Stimulated activated CD4-positive, alpha-beta T cell treated with anti-CD3 and anti-CD28 coated beads, Interleukin-12 subunit alpha, Interleukin-12 subunit beta, amount 100 ng/mL, for 24 hours (primary cell): ENCODE measurements at places on chromosomes 4 and X.

GRCh38 chr4:2371765-2372487 is 46.5 kb downstream of the ZFYVE28 start:
- no peak for DNase-seq

DNA sequence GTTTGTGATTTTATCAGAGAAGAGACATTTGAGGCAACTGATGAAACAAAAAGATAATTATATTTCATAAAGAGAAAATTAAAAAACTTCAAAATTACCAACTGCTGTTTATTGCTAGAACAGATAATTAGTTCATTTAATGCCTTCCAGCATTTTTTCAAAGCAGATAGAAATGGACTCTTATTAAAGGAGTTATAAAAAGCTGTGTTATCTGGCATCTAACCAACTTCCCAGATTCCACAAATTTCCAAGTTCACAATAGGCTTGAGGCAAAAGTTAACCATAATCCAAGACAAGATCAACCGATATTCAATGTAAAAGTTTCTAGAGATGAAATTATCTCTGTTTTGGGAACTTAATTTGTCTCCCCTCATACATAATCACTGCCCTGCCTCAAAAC is 152.4 kb downstream of the TSPAN5 start:
- DNase-seq: no peak

DNA sequence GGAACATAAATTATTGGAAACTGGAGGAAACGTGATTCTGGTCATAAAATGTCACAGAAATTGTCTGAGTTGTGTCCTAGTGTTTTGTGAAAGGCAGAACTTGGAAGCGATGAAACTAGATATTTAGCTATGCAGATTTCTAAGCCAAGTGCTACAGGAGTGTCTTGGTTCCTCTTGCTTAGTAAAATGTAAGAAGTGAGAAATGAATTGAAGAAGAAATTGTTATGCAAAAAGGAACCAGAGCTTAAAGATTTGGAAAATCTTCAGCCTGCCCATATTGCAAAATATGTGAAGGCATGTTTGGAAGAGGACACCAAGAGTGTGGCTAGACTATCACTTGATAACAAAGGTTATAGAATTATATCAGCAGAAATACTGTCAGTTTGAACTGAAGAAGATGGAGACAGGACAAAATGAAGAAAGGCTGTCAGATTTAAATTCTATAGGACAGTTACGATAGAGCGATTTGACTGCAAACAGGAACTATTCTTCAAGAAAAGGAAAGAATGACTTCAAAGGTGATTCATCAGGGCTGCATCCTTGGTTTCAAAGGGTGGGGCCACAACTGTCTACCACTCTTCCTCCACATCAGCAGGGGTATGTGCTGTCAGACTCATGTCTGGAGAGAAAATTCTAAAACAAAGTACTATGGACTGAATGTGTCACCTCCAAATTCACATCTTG is 9.4 kb upstream of the CDS1 start:
- no peak for DNase-seq

DNA sequence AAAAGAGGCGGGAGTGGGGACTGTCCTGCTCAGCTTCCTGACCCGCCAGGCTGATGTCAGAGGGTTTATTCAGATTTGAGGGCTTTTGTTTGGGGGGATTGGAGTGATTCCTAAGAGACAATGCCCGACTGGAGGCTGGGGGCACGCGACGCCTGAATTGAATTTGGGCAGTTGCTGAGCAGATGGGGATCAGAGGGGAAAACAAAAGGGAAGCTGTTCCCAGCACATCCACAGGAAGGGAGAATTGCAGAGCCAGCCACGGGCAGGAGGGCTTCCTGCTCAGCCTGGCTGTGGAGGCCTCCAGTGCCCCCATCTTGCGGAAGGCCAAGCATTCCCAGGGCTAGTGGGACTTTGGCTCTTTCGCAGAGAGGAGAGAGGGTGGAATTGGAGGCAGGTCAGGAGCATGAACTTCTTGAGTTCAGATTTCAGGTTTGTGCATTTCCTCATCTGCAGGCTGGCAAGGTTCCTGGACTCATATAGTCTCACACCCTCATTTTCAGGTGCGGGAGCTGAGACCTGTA is 162.8 kb downstream of the NHS start:
- DNase-seq: no peak

- DNase-seq: no peak
Measured at GRCh38 chrX:50874876-50875275, 35.7 kb upstream of the BMP15 start.

- DNase-seq: peak; percentile 11
Measured at GRCh38 chrX:64975491-64975890, 759 bp downstream of the ZC4H2 start.

GRCh38 chr4:42152507-42153504 is at the start of gene BEND4:
BEND4 (minus strand) TSS chr4:42152655; CDS start chr4:42152143, 512 bp downstream.
- no peak for DNase-seq

GRCh38 chrX:48972220-48973164 is 848 bp upstream of the KCND1 start:
- DNase-seq: no peak
